ENCODE measurements at places on chromosomes 16 and 17. TPM values are rescaled to one million over a fixed set of nuclear protein-coding genes. Genes with fewer than 3 reads are reported as not detected.

GRCh38 chr17:79819085-79819484 lies 20.2 kb downstream of the CBX4 start:
- no peak for DNase-seq
- H3K4me3 ChIP-seq = no peak overlapping the region
- H3K27ac ChIP-seq = no peak overlapping the region
- no peaks in the 10 kb centered on the region for H3K36me3 ChIP-seq
- peaks cover 44% of the 10 kb centered on the region for H3K27me3 ChIP-seq

Gene PRKCB
- 2.1 TPM for total RNA-seq

DNA sequence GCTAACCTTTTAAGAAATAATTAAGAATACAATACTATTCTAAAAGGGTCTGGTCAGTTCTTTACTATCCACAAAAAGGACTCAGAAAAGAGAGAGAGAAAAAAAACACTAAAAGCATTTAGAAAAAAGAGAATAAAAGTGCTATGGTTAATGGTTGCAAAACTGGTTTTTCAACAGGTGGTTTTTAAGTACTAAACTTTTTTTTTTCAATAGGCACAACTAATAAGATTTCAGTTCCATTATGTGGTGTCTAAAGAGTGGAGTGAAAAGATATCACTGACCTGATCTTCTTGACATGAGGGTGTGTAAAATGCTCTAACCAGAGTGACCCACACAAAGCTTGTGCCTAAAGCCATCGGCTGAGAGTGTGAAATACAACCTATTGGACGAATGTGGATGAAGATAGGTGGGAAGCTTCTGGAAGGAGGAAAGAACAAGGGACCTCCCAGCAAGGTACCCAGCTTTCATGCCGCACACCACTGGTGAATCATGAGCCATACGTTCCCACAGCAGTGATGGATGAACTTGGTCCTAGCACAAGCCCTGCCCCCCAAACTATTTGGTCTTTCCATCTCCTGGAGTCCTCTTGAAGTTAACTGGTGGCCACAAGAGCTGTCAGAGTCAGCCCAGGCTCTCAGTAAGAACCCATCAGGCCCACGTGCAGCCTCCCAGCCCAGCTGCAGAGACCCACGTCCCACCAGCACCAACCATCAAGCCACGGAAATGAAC lies 103.0 kb downstream of the ZFHX3 start:
- H3K4me3 ChIP-seq = no peak overlapping the region
- peaks cover 4% of the 10 kb centered on the region for H3K36me3 ChIP-seq
- peak; percentile 46 for DNase-seq
- no peak overlapping the region for H3K27ac ChIP-seq

Gene CCDC144A
- total RNA-seq = 1.2 TPM

- peak overlapping the region; percentile 74 for H3K27ac ChIP-seq
- peaks cover 51% of the 10 kb centered on the region for H3K4me1 ChIP-seq
- H3K4me3 ChIP-seq = no peak overlapping the region
- no peaks in the 10 kb centered on the region for H3K36me3 ChIP-seq
Measured at GRCh38 chr17:44905006-44906000, 6.1 kb upstream of the EFTUD2 start.

DNA sequence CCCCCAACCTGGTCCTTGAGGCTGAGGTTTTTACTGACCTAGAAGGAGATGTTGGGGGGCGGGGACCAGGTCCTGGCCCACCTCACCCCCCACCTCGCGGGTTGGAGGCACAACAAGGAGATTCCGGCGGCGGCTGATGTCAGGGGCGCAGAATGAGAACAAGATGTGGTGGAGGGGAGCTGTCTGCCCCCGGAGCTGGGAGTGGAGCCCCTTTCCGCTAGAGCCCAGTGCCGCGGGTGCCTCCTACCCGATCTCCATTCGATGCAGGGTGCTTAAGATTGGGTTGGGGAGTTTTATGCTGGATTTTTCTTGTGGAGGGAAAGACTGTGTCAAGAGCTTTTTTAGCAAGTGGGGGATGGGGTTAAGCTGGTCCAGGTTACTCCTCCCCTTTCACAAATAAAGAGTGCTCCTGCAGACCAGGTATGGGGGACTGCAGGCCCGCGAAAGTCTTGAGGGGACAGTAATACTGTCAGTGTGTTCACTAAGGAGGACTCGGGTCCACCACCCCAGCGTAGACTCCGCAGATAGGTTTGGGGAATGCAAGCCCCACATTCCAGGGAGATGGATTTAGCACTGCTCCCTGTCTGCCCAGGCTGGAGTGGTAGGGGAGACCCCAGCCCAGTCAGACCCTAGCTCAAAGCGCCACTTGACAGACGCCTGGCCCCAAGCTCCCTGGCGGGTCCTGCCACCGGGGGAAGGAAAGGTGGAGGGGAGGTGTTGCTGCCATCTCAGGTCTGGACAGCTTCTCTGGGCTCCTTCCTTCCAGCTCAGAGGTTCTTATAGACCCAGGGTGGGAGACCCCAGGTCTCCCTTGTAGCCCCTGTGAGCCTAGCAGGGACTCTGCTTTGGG lies 2.0 kb downstream of the CACNA1G start:
- no peak overlapping the region for H3K27ac ChIP-seq
- DNase-seq = no peak
- no peak overlapping the region for H3K4me3 ChIP-seq
- H3K36me3 ChIP-seq = no peaks in the 10 kb centered on the region
- H3K27me3 ChIP-seq = peaks cover 72% of the 10 kb centered on the region

- DNase-seq = no peak
- no peaks in the 10 kb centered on the region for H3K27me3 ChIP-seq
- peaks cover 9% of the 10 kb centered on the region for H3K4me1 ChIP-seq
- no peaks in the 10 kb centered on the region for H3K36me3 ChIP-seq
- no peak overlapping the region for H3K27ac ChIP-seq
Measured at GRCh38 chr16:79985606-79986005, 385.1 kb upstream of the MAF start.

- peak overlapping the region; percentile 94 for H3K27ac ChIP-seq
- peaks cover 56% of the 10 kb centered on the region for H3K4me1 ChIP-seq
- no peaks in the 10 kb centered on the region for H3K36me3 ChIP-seq
- H3K27me3 ChIP-seq = no peaks in the 10 kb centered on the region
- no peak for DNase-seq
Measured at GRCh38 chr16:24992696-24993095, 22.5 kb downstream of the ARHGAP17 start.

Gene CRYM
- 0.50 TPM for total RNA-seq

- H3K36me3 ChIP-seq = peaks cover 42% of the 10 kb centered on the region
- no peak overlapping the region for H3K4me3 ChIP-seq
- no peak overlapping the region for H3K27ac ChIP-seq
- no peaks in the 10 kb centered on the region for H3K27me3 ChIP-seq
Measured at GRCh38 chr17:628089-628941, 86.3 kb downstream of the VPS53 start.

Gene RUNDC3A
- 3.4 TPM for total RNA-seq

DNA sequence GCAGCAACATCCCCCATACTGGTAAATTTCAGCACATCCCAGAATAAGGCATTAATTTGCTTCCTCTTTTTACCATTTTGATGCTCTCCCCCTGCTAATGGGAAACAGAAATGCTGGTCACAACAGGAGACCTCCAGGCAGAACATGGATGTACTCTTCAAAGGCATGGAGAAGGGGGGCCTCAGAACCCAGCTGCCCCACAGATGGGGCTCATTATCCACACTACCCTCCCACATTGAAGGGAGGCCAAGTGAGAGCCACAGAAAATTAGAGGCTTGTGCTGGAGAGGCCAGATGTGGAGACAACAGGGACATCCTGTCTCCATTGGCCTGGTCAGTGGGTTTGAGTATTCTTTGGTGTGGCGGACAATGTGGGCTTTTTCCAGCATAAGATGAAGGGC lies 150.1 kb upstream of the CDH11 start:
- no peak overlapping the region for H3K4me3 ChIP-seq
- DNase-seq = no peak
- no peaks in the 10 kb centered on the region for H3K4me1 ChIP-seq

All from astrocyte (in vitro differentiated cells and primary cell).